ENCODE measurements at places on chromosomes 5 and 9.
A peak's percentile ranks its signal among the peaks of the same experiment; 100 is the strongest.

GRCh38 chr9:110257097-110257841 is 962 bp upstream of the TXN start:
- DNase-seq: no peak

GRCh38 chr5:16826379-16827125 is 109.5 kb downstream of the MYO10 start:
- DNase-seq: no peak

GRCh38 chr5:168481330-168481788 is 4.9 kb upstream of the RARS1 start:
- no peak for DNase-seq

DNA sequence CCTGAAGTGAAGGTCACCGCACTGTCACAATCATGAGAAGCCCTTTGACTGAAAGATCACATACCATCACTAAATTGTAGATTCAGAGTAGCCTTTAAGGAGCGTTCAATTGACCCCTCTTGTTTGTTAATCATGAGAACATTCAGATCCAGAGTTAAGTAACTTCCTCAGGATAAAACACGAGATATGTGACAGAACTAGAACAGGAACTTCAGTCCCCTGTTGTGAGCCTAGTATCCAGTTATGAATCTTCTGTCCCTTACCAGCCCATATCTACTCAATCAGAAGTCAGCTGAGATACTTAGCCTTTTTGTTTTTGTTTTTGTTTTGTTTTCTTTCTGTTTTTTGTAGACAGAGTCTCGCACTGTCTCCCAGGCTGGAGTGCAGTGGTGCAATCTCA is 547.3 kb downstream of the DTWD2 start:
- no peak for DNase-seq

GRCh38 chr5:64147849-64148441 is 17.7 kb upstream of the RNF180 start:
- peak; percentile 15 for DNase-seq

DNA sequence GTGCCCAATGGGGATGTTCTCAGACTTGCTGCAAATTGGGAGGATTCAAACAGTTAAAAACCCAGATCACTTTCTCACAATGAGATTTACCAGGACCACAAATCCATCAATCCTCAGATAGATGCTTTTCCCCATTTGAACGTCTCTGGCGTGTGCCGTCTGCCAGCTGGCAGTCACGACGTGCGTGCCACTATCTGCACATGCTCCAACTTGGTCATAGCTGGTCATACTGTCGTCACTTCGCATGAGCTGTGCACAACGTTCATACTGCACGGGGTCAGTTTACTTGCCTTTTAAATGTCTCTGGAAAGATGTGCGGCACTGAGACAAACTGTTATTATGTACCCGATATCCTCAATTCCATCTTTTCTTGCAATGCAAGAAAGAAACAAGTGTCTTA is 118.3 kb upstream of the RAPGEF1 start:
- DNase-seq: no peak

DNA sequence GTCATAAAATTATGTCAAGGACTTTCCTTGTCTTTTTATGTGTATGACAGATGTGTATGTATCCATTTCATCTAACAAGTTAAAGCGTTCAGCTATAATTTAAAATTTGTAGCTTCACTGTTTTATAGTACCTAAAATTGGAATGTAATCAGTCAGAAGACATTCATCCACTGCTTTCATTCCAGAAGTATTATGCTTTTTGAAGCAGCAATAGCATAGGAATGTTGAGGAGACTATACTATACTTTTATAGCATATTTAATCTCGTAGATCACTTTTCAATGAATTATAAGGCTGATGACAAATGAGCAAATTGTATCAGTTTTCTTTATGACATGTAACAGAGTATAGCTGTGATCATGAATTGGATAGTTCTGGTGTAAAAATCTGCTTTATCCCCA is 6.9 kb downstream of the PCDHGA12 start:
- DNase-seq: no peak

DNA sequence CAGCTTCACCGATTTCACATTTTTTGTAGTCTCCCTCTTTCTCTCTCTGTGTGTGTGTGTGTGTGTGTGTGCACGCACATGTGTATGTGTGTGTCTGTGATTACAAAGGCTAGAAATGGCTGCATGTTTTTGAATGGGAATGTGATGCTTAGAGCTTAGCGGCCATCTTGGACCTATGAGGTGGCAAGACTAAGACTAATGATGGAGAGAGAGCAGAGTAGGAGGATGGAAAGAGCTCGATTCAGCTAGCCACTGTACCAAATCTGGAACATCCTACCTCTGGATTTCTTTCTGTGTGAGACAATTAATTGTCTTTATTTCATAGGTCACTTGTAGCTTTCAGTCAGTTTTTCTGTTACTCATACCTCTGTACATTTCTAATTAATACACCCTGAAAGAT is 205.1 kb downstream of the PCSK1 start:
- DNase-seq: no peak

GRCh38 chr5:135986891-135987401 is 32.2 kb upstream of the LECT2 start:
- no peak for DNase-seq

- no peak for DNase-seq
Observed at GRCh38 chr5:83173826-83174225, 96.5 kb downstream of the XRCC4 start.

- DNase-seq: no peak
Observed at GRCh38 chr9:89952401-89952800, 347.6 kb downstream of the GADD45G start.

- no peak for DNase-seq
Observed at GRCh38 chr5:74664551-74664950, 20.5 kb upstream of the HEXB start.

DNA sequence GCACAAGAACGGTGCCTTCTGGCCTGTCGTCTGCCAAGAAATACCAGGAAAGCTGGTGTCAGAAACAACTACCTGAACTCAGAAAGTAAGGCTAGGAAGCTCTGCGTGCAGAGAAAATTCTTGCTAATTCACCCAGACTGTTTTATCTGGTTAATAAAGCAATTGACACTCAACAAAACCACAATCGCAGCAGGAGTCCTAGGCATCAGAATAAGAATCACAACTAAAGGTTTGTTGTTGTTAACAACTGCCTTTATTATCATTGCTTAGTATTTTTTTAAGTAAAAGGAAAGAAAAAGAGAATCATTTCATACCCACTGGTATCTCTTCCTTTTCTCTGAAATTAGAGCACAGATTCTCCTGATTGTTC is 3.9 kb upstream of the ISL1 start:
- no peak for DNase-seq

- no peak for DNase-seq
Observed at GRCh38 chr9:135283671-135284070, 195.9 kb upstream of the PPP1R26 start.

DNA sequence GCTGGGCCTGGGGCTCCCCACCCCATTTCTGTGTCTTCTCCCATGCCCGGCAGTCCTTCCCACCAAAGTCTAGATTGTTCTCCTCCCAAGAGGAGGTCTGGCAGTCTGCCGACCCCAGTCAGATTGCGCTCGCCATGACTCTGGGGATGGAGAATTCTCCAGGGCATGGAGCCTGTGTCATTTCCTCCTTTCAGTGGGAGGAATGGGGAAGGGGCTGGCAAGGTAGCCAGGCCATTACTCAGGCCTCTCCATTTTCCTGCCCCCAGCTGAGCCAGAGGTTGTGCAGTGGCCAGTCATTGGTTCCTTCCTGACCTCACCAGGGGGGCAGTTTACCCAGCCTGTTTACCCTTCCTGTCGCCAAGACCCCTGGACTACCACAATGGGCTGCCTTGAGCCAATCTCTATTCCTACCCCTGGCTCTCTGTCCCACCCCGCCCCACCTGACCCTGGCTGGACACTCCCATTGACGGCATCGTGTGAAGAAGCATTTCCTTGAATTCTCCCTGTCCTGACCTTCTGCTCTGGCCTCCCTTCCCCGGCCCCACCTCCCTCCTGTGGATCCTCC is 628 bp downstream of the SYNPO start:
- DNase-seq: no peak

DNA sequence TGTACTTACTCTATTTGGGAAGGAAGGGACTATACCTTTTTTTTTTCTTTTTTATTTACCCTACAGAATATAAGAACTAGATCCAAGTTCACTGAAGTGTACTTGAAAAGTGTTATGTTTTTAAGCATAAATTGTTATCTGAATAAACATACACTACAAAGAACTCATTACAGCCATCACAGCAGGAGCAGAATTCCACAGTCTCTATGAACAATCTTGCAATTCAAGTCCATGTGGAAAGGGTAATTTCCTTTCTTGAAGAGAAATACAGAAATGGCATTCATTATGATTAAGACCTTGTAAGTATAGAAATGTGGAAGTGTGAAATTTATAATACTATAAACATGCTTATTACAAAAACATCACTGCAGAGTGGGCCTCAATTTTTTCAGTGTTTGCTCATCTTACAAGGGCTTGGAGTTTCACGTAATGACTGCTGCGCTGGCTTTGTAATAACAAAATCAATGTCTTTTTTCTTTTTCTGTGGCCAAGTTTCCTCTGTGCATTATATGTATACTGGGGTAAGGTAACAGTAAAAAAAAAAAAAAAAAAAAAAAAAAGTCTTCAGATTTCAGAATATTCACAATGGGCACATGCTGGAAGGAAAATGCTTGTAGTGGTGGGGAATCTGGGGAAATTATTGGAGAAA is 77.0 kb upstream of the GNA14 start:
- DNase-seq: no peak

GRCh38 chr9:38683336-38683735 is 36.6 kb downstream of the FAM240B start:
- no peak for DNase-seq

All from LNCaP clone FGC (cell line).